CD4-positive, alpha-beta T cell treated with Interleukin-4 for 4 hours (primary cell): ENCODE measurements at places on chromosomes 5 and 9.

DNA sequence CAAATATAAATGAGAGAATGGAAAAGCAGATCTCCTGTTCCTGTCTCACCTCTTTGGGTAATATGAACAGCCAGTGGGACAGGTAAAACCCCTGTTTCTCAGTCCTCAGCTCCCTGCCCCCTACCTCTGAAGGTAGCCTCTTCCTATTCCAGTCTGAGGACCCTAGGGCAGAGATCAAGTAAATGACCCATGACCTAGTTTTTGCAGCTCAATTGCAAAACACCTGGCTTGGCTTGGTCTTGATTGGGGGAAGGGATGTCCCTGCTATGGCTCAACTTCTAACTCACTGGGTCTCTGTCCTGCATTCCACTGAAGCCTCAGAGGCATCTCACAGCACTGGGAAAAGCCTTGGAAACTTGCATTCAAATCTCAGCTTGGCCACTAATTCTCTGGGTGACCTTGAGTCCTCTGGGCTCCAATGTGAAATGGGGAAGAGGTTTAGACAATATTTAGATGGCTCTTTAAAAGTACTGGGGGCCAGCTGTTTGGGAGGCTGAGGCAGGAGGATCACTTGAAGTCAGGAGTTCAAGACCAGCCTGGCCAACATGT is 1.6 kb upstream of the GALT start:
- no peak for DNase-seq

- no peak for DNase-seq
These were observed 42.7 kb upstream of the PLPP1 start for GRCh38 chr5:55577353-55578060.

DNA sequence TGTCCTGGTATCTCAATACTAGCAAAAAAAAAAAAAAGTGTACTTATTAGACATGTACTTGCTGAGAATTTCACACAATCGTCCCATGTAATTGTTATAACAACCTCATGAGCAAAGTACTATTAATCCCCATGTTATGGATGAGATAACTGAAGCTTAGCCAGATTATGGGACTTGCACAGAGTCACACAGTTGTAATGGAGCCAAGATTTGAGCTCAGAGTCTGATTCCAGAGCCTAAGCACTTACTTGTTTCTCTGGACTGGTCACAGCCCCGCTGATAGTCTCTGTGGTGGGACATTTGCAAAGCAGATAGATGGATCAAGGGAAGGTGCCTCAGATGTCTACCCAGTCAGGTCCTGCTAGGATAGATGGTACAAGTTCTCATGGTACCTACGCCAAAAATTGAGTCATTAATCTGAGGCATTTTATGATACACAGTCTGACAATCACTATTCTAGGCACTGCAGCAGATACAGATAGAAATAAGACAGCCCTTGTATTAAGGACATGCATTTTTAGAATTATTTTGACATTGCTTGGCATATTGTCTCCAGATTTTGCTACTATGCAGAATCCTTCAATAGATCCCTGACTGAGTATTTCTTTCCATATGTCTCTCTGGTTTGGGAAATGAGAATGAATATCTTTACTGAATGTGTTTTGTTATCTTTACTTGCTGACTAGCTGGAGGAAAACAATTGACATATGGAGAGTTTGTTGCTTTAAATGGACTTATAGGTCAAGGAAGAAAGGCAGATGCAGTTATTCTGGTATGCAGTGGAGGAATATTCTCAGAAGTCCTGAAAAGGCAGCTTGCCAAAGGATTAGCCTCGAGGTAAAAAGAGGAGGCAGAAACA is 149.5 kb downstream of the ADAMTSL1 start:
- no peak for DNase-seq

DNA sequence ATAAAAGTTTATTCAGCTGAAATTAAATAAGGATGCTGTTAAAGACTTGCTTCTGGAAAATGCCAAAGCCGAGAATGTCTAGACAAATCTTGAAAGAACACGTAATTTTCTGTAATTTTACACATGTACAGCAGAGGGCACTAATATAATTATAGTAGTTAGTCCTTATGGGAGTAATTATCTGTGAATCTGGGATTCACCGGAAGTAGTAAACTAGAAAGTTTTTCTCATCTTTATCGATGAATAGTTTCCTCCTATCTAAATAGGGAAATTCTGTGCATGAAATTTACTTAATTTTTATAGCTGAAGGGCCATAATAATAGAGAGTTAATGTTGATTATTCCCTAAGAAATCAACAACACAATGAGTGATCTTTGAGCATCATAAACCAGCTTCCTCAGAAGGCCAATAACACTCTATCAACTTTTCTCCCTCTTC is 18.4 kb upstream of the CNTLN start:
- DNase-seq, result no peak

- peak; percentile 60 for DNase-seq
These were observed 150.8 kb downstream of the EFNA5 start for GRCh38 chr5:107519900-107520354.

- no peak for DNase-seq
These were observed 52.1 kb upstream of the SIMC1 start for GRCh38 chr5:176186107-176186506.

DNA sequence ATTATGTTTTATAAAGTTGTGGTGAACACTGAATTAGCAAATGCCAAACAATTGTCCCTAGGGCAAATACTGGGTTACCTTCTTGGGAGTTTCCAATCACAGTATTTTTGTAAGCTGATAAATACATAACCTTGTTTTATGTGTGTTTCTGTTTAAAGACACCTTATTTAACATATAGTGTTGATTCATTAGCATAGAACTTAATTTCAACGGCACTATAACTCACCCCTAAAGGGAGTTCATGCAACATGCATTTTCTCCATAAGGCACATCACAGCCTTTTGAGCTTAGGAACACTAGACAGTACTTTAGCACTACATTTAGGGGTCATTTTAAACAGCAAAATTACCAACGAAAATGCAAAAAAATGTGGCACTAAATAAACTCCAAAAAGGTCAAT is 74.2 kb upstream of the TYRP1 start:
- no peak for DNase-seq

DNA sequence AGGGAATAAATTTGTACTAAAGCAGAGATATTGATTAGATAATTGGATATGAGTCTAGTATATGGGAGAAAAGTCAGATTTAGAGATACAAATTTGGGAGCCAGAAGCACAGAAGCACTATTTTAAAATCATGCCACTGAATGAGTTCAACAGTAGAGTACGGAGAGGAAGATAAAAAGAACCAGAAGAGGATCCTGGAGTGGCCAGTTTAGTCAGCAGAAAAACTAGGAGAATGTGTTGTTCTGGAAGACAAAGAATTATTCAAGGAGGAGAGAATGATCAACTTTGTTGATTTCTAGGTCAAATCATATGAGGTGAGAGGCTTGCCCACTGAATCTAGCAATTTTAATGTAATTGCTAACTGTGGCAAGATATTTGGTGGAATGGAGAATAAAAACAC is 67.0 kb downstream of the NIPBL start:
- no peak for DNase-seq

DNA sequence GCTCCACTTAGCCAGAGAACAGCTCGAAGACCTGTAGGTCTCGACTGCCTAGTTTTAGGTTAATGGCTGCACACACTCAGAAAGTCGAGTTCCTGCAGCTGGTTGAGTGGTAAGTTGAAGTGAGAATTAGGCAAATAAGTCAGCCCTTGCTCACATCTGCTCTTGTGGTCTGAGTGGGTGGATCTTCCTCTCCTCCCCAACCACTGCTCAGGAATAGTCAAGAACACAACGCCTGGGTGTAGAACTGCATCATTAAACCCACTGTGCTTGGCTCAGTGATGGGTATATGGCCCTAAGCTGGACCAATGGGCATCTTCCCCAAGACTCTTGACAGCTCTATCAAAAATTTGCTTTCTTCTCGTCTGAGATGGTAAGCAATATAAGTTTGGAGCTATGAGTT is 20.9 kb upstream of the ADAM19 start:
- peak; percentile 54 for DNase-seq

DNA sequence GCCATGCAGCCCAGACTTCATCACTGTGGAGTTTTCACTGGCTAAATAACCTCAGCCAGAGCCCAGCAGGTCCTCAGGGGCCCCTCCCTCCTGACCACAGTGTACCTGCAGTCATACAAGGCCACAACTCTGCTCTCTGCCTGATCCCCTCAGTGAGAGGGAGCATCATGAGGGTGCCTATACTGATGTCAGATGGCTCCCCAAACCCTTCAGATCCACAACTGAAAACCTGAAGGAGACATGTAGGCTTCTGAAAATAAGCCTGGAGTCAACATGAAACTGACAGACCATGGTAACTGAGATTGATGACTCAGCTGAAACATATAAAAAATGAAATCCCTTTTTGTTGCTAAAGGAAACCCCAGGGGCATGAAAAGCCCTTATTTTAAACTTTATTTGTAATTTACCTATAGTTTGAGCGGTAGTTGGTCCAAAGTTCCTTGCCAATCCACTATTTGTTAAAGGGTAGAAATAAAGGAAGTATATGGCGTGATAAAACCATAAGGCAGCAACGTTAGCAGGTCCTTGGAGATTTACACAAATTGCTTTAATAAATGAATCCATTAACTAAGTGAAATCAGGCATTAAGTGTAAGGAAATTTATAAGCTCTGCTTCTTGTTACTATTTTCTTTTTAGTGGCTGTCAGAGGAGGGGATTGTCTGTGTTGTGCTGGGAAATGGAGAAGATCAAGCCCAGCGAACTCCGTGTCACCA is 68.3 kb downstream of the FGF1 start:
- DNase-seq, result no peak

- DNase-seq, result no peak
These were observed 521 bp upstream of the SLIT3 start for GRCh38 chr5:169301386-169301934.

DNA sequence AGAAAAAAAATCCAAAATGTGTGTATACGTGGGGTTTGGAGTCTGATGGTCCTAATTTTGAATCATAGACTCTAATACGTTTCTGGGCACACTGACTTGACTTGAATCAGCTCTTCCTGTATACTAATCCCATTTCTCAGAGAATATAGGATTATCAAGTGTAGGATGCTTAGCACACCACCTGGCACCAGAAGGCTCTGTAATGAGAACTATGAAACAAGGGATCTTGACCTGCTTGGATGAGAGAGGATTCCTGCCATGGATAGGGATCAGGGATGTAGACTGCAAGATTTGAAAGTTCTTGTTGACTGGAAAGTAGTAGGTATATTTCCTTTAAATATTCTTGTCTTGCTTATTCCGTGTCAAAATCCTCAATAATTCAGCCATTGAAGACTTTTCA is 7.8 kb downstream of the HSPA4 start:
- DNase-seq, result no peak

GRCh38 chr5:144009116-144009515 is 161.3 kb downstream of the YIPF5 start:
- DNase-seq, result no peak

DNA sequence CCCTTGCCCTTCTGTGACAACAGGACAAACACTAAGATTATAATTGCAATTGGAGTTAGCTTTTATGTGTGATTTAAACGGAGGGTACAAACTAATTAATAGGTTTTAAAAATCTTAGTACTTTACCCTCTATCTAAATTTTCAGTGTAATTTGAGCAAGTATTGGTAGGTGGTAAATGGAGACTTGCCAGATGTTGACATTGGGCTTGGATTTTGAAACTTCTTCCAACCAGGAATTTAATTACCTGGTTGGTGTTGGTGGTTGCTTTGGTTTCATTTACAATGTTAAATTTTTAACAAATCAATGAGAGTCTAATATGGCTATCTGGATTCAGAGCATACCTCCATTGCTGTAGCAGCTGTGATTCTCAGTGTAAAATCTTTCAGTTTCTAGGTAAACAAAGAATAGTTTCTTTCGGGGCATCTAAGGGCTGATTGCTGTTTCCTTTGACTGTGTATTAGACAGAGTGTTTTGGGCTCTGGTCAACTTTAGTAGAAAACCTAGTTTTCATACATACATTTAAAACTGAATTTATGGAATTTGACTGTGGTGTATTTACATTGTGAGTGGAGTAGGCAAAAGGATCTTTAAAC is 1.9 kb downstream of the DAPK1 start:
- DNase-seq, result no peak

DNA sequence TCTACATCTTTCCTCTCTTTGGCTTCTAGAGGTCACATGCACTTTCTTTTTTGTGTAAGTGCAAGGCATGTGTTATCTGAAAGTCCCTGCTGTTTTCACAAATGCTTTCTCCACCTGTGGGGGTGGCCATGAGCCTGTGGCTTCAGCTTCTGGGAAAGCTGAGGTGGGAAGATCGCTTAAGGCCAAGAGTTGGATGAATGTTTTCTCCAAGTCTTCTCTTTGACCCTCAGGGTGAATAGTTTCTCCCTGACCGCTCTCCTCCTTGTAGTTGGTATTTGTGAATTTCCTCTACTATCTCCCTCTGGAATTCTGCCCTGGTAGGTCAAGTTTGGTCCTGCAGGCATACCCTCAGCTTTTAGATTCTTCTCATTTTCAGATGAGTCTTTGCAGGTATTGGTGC is 74.2 kb downstream of the UGCG start:
- DNase-seq, result no peak

- no peak for DNase-seq
These were observed 114.7 kb upstream of the IL7R start for GRCh38 chr5:35741971-35742370.

- no peak for DNase-seq
These were observed 647.8 kb downstream of the CDH9 start for GRCh38 chr5:26390608-26391007.

DNA sequence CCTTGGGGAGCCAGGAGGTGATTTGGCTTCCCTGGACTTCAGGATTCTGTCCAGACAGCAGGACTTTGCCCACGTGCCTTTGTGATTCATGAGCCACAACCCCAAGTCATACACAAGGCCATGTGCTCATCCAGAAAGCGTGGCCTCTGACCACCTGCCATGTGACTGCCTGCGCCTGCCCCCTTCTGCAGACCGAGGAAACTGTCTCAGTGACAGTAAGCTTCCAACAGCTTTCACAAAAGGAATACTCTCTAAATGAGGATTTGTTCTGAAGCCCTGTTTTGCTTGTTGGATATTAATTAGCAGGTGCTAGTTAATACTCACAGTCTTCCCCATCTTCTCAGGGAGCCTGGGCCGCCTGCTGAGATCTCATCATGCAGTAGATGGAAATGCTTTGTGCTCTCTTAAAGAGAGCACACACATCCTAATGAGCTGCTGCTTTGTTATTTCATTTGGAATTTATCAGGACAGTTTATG is 36.9 kb upstream of the ANGPTL2 start:
- DNase-seq, result no peak

GRCh38 chr9:136572828-136573625 is 27.2 kb upstream of the NOTCH1 start:
- no peak for DNase-seq

GRCh38 chr5:172506921-172507320 is 52.6 kb upstream of the SH3PXD2B start:
- no peak for DNase-seq

DNA sequence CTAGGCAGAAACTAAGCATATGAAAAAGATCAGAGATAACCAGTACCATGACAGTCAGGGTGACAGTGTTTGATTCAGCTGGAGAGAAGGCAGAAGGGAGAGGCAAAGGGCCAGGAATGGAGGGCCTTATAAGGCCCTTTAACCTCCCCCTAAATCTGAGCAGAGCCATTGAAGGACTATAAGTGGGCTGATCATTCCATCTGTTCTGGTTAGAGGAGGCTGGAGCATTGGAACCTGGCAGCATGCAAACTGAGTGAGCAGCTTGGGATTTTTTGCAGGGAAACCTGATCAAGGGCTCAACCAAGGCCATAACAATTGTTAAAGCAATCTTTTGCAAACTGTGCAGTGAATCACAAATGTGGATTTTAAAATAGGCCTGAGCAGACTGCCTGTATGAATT is 174.5 kb upstream of the DAP start:
- DNase-seq, result no peak

- DNase-seq, result no peak
These were observed 121.3 kb downstream of the LHFPL2 start for GRCh38 chr5:78527054-78527859.
